ENCODE measurements at places on chromosomes 12 and 14.

- no peak for DNase-seq
These were observed 56.8 kb downstream of the DUSP16 start for GRCh38 chr12:12505544-12506495.

- DNase-seq = no peak
These were observed 118.7 kb upstream of the TMCC3 start for GRCh38 chr12:94769047-94769420.

DNA sequence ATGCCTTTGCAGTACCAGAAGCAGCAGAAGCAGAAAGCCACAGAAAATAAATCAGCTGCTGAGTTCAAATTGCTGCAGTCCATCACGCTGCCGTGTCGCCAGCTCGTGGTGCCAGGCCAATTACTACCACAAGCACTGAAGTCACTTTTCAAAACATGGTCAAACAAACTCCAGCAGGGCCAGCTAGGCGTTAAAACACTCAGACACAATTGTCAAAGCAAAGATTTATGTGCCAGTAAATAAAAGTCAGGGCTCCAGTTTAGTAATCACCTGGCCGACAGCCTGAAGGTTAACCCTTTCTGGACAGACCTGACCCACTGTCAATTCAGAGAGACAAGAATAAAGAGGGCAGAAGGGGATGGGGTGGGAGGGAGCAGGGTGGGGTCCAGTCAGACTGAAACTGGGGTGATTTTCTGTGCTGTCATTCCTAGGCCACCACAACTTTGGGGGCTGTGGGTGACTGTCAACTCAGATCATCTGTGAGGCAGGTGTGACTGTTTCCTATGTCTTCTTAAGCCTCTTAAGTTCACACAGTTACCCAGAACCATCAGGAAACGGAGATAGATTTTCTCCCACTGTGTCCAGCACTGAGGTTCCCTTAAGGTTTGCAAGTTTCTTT, 109.8 kb upstream of the FUT8 start:
- no peak for DNase-seq

DNA sequence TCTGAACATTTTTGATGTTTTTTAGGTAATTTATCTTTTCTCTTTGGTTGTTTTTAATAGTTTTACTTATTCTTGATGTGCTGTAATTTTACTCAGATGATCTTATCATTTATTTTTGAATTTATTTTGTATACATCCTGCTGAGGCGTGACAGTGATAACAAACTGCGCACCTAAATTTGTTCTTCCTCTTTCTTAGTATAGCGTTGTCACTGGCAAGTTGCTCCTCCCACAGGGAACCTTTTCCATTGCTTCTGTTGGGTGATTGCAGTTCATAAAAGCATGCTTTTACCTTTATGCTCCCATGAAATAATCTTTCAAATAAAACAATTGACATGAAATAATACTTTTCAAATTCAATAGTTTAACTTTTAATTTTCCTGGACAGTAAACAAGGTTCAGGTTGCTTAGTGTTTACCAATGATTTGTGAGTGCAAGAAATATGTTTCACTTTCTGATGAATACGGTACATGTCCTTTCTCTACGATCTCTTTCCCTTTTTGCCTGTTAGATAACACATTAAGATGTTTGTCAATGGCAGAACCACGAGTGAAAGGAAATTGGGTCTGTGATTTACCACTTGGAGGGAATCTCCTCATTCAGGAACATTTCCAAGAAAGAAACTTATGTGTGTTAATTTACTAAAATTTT, 223.3 kb downstream of the CCDC91 start:
- no peak for DNase-seq

DNA sequence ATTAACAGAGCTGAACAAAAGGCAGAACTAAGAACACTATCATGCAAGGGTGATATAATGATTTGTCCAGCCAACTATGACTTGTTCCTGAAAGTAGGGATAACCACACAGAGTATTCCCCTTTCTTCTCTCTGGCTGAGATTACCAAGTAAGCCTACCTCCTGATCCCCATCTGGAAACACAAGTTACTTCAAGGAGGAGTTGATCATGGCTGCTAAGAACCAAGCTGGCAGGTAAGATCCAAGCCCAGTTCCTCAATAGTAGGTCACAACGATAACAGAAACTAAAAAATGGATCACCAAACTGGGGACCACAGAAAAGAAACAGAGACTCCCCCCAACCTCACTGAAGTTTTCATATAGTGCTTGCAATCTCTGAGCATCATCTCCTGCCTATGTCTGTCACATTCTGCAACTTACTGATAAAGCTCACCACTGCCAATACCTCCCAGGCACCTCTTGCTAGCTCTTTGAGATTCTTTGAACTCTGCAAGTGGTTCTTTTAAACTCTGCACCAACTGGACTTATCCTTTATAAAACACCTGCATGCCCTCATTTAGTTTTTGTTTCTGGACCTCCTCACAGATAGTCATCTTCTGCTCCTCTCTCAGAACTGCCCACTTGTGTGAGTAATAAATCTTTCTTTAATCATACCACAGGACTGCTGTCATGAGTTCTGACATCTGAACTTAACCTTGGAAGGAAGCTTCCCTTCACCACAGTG, 76.6 kb downstream of the LRP6 start:
- no peak for DNase-seq

- DNase-seq = no peak
These were observed 107.1 kb downstream of the NPAS3 start for GRCh38 chr14:33045760-33046159.

DNA sequence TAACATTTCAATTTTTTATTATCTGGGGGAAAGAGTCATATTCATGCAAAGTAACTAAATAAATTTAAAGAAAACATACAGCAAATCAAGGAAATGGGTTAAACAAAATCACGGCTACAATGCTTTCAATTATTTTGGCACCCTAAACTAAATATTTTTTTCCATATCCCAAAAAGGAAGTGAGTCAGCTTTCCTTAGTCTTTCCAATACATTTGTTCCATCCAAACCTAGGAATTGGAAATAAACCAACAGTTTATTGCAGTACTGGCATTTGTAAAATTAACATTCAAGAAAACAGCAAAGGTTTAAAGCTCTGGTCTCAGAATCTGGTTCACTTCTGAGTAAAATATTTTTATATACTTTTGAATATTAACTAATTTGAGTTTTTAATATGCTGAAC, 89.2 kb downstream of the BCL2L14 start:
- DNase-seq = no peak

- no peak for DNase-seq
These were observed 400 bp upstream of the PRIMA1 start for GRCh38 chr14:93788543-93789227.

GRCh38 chr12:130669205-130669557, 46.9 kb downstream of the RIMBP2 start:
- DNase-seq = peak; percentile 1

- no peak for DNase-seq
These were observed 30.5 kb downstream of the RAB35 start for GRCh38 chr12:120085920-120086645.

GRCh38 chr14:51806026-51807023, 54.1 kb upstream of the GNG2 start:
- DNase-seq = no peak

- no peak for DNase-seq
These were observed 579 bp upstream of the BLOC1S1 start for GRCh38 chr12:55715169-55715764.

GRCh38 chr14:70697701-70698100, 56.0 kb downstream of the TTC9 start:
- peak; percentile 1 for DNase-seq

DNA sequence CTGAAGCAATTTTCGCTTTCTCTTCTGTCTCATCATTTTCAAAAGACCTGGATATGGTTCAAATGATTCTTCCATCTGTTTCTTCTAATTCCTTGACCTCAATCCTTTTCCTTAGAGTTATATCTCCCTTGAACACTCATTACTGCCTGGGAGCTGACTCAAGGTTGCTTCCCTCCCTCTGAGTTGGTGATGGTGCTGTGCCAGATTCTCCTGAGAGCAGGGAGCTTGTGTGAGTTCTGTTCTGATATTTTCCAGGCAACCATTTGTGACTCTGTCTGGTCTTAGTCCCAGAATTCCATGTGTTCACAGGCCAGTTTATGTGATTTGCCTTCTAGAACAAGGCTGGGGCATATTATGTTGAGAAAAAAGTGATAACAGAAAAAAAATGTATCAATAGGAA, 505.1 kb upstream of the SYT1 start:
- no peak for DNase-seq

DNA sequence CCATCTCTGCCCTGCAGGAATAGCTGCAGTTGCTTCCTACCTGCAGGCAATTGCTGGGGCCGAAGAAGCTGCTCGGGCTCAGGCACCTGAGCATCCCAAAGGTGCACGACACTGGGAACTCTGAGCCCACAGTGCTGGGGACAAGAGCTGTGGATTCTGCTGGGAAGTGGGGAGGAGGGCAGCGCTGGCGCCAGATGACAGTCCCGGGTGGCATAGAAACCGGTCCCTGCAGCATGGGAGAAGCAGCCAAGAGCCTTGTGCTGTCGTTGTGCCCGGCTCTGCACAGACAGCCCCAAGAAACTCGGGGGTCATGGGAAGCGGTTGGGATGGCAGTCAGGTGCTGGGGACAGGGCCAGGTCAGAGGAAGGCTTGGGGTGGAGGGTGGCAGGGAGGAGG, 529 bp downstream of the LRTM2 start:
- DNase-seq = no peak

GRCh38 chr14:89146274-89146673, 270.8 kb downstream of the FOXN3 start:
- DNase-seq = no peak

DNA sequence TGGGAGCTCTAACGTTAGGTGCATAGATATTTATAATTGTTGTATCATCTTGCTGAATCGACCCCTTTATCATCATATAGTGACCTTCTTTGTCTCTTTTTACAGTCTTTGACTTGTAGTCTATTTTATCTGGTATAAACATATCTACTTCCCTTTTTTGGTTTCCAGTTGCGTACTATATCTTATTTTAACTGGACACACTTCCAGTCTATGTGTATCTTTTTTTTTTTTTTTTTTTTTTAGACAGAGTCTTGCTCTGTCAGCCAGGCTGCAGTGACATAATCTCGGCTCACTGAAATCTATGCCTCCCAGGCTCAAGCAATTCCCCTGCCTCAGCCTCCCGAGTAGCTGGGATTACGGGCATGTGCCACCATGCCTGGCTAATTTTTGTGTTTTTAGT, 41.9 kb upstream of the ZFP36L1 start:
- DNase-seq = no peak

Measured in HL-60 (cell line).